Stimulated activated CD8-positive, alpha-beta memory T cell treated with anti-CD3 and anti-CD28 coated beads, Interleukin-2, amount 100 ng/mL, for 1 hour (primary cell): ENCODE measurements at places on chromosomes 5 and 9.

- DNase-seq: no peak
These were observed 73.0 kb downstream of the RASEF start for GRCh38 chr9:82989929-82990328.

- no peak for DNase-seq
These were observed 27.2 kb downstream of the PSAT1 start for GRCh38 chr9:78324068-78324650.

DNA sequence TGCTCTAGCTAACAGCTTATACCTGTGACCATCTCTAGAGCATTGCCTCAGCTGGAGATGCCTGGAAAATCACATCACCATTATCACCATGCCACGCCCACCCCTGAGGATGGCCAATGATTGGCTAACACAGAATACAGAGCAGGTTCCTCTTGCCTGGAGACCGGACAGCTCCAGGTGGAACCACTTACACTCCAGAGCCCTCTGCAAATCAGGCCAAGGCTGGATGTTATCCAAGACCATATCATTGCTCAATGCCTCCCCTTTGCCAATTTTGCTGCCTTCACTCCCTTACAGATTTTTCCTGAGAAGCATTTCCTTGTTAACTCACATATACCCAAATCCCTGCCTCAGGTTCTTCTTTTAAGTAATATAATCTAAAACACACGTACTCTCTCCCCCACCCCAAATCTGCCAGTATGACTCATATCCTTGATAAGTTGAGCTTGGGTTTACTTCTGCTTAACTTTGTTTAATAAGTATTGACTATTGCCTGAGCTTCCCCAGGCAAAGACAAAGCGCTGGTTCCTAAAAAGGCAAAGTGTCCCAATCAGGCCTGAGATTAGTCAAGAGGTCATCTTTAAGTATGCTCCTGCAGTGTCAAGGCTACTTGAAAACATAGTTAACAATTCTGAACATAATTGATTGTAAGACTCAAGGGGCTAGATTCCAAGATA is 309.6 kb downstream of the EPB41L4A start:
- DNase-seq: no peak

DNA sequence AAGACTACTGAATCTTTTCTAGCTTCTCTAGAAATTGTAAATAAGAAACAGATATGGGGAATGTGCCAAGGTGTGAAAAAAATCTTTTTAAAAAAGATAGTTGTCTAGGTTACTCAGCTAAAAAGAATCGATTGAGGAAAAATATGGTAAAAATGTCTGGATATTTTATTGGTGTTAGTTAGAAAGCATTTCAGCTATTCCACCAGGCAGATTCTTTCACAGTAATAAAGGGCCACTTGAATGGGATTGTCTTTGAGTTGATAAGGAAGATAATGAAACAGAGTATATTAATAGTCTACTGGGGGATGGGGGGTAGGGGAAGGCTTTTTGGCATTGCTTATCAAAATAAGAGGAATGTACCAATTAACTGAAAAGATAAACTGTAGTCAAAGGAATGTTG is 51.9 kb downstream of the SLIT3 start:
- DNase-seq: no peak

- no peak for DNase-seq
These were observed 40.4 kb upstream of the F2RL2 start for GRCh38 chr5:76663573-76663972.

DNA sequence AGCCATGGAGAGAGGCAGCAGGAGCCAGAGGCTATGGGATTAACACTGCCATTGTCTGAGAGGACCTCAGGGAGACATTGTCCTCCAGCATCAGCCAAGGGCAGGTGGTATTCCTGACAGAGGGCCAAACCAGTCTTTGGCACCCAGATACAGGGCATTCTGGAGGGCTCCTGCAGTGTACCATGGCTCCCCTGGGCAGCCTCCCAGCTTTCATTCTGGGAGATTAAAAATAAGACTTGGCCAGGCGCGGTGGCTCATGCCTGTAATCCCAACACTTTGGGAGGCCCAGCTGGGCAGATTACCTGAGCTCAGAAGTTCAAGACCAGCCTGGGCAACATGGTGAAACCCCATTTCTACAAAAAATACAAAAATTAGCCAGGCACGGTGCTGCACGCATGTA is 4.2 kb downstream of the MTAP start:
- no peak for DNase-seq

GRCh38 chr5:161403121-161403520 is 143.4 kb downstream of the GABRB2 start:
- no peak for DNase-seq

- DNase-seq: no peak
These were observed at the start of gene RGS3 for GRCh38 chr9:113463418-113464285. RGS3 (plus strand) TSS chr9:113463727; CDS start chr9:113463803, 76 bp downstream.

- no peak for DNase-seq
These were observed 1.6 kb upstream of the CFAP90 start for GRCh38 chr5:7852542-7852941.

DNA sequence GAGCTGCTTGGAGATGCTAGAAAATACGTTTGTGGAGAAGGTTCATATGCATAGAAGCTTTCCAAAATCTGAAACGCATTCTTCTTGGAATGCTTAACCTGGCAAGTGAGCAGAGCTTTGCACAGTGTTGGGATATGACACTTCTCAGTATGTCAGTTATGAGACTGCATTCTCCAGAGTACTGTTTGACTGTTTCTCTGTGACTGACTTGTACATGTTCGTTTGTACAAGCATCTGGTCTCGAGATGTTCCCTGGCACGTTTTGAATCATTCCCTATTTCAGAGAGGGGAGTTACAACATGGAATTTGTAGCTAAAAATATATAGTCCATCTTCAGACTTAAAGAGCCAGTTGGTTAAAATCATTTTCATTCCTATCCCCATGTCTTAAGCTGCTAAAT is 272.4 kb downstream of the ARRDC3 start:
- no peak for DNase-seq

- DNase-seq: no peak
These were observed 124.8 kb downstream of the RANBP17 start for GRCh38 chr5:170986598-170986997.

GRCh38 chr5:127699416-127699815 is 3.8 kb upstream of the CCDC192 start:
- DNase-seq: no peak

GRCh38 chr5:118095115-118095514 is 893.2 kb downstream of the DTWD2 start:
- DNase-seq: no peak

GRCh38 chr5:110351430-110351829 is 375.0 kb downstream of the TMEM232 start:
- no peak for DNase-seq

GRCh38 chr9:81539317-81539716 is 150.0 kb downstream of the TLE1 start:
- DNase-seq: no peak

DNA sequence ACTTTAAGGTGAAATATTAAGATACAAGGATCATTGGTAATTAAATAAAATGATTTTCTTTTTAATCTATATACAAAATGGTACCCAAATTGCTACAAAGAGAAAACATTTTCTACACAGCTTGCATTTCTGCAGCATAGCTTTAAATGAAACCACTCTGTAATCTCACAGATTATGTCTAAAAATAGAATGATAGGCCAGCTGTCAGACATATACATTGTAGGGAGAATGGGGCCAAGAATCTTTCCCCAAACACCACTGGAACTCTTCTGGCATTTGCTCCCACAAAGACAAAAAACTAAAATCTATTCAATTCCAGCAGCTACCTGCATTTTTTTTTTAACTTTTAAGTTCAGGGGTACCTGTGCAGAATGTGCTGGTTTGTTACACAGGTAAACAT is 124.1 kb upstream of the NR5A1 start:
- DNase-seq: no peak

GRCh38 chr9:128068386-128069205 is 564 bp downstream of the SLC25A25 start:
- peak; percentile 10 for DNase-seq

- no peak for DNase-seq
These were observed 5.9 kb downstream of the FKBP15 start for GRCh38 chr9:113215132-113215531.

GRCh38 chr9:94649100-94649819 is 9.9 kb upstream of the FBP1 start:
- no peak for DNase-seq

GRCh38 chr5:171776213-171776612 is 9.4 kb upstream of the SMIM23 start:
- no peak for DNase-seq

DNA sequence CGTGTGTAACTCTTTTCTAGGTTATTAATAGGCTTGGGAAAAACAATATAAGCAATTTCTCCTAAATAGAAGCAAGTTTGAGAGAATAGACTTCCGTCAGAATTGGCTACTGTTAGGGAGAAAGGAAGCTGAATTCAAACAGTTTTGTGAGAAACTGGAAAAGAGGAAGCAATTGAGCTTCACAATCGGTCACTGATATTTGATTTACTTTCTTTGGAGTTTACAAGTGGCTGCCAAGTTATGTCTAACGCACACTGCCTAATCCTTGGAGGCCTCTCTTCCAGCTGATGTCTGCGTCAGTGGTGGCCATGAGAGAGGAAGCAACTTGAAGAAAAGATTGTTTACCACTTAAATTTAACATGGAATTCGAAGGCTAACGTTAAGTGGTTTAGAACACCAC is 319.5 kb downstream of the ADGRV1 start:
- DNase-seq: no peak

GRCh38 chr5:94621763-94622162 is 3.3 kb downstream of the SLF1 start:
- DNase-seq: no peak

DNA sequence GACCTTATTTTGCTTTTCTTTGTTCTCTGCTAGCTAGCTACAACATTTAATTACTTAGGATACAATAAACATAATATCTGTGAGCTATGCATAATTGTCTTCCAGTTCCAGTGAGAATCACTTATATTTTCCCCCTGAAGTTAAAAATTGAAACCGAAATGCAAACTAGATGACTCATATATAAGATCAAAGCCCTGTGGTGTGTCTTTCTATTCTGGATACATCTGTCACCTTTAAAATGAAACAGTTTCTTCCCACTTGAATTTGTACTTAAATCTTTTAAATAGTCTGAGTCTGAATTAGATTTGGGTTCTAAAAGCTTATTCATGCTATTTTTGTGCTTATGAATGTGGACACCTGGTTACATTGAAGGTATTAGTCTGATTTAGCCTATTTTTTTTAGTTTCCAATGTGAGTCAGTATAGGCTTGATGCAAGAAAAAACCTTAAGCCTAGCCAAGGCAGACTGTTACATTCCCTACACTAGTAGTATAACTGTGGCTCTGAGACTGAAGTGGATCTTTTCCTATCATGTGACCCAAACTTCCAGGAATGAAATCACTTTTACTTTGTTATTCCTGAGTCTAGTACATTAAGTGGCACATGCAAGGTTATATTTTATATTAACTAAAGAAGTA is 703.5 kb upstream of the RGMB start:
- DNase-seq: no peak

GRCh38 chr9:107530679-107531078 is 41.1 kb upstream of the KLF4 start:
- DNase-seq: no peak

- no peak for DNase-seq
These were observed 159.0 kb downstream of the TLE1 start for GRCh38 chr9:81530310-81530810.

GRCh38 chr5:74616236-74617146 is 24.0 kb downstream of the ENC1 start:
- DNase-seq: no peak

- peak; percentile 64 for DNase-seq
These were observed 8.1 kb downstream of the ARPC5L start for GRCh38 chr9:124869986-124870560.

- no peak for DNase-seq
These were observed 6.2 kb downstream of the TERT start for GRCh38 chr5:1288439-1289335.

DNA sequence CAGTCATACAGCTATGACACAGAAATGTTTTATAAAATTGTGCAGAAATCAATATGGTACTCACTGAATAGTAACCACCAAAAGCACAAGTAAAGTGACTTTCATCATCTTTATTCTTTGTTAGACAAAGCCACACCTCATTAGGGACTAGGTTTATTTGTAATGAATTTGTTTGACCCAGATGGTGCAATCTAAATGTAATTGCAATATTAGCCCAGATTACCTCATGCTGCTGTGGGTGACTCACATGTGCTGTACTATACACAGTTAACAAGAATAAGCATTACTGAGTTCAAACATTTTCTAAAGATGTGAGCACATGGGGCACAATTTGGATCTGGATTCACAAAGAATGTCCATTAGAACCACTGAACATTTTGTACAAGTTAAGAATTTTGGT is 759.3 kb upstream of the TYRP1 start:
- DNase-seq: no peak

DNA sequence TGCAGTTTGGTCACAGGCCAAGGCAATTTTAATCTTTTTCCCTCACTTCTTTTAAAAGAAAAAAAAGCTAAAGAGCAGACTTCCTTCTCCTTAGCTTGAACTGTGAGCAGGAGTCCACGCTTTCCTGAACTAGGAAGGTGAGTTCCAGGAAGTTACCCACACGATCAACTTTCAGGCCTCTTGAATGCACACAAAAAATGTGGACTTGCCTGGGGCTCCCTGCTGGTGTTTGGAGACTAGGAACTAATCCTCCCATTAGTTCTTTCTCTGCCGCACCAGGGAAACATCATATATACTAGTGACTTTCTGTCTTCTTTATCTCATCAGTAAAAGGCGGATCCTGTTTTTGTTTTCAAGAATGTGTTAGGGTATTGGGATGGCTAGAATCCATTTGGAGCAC is 240.0 kb downstream of the GOLPH3 start:
- no peak for DNase-seq

DNA sequence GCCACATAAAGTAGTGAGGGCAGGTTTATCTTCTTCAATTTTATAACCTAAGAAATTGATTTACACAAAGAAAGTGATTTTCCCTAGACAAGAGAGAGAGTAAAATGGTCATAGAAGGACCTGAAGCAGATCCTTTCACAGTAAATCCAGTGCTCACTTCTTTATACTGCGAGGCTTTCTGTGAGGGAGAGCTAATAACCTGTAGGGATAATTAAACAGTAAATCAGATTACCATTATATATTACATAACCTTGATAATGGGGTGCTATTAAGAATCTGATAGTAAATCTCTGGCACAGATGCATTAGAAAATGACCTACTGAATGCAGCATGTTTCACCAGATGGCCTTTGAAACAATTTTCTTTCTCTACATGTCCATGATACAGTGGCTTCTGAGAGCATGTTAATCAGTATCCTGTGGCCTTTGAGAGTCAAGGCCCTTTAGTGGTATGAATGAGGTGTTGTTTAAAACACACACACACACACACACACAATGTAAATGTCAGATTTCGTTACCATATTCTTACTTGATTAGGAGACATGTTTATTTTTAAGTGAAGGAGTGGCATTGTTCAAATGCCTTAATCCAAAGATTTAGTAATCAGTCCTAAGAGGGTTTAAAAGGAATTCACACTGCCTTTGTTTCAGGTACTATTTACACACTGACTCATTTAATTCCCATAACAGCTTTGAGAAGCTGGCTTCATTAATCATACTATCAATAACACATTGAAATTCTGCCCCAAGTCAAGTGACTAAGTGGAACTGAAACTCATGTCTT is 124.7 kb downstream of the ALDH1A1 start:
- no peak for DNase-seq

GRCh38 chr9:134961331-134962064 is 43.8 kb upstream of the FCN1 start:
- no peak for DNase-seq

GRCh38 chr9:97528529-97529230 is 27.2 kb downstream of the TMOD1 start:
- no peak for DNase-seq

- no peak for DNase-seq
These were observed 70.2 kb downstream of the PRUNE2 start for GRCh38 chr9:76835571-76836283.
